ENCODE measurements at places on chromosomes 6 and 20.

DNA sequence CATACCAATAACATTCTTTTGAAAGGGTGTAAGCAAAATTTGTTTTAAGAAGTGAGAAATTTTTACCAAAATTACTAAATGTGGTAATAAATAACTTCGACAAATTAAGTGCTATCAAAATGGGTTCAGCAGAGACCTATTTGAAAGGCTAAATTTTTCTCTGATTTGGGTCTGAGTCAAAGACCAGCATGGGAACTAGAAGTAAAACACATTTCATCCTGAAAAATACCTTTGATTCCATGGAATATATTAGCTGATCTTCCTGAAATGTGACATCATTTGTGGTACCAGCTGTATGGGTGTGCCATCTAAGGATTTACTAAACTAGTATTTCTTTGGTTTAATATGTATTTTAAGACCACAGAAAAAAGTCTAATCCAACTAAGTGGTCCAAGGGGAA is 63.6 kb downstream of the BLOC1S5 start:
- no peak for DNase-seq

- DNase-seq, result no peak
These were observed 24.7 kb downstream of the GLO1 start for GRCh38 chr6:38678178-38678760.

DNA sequence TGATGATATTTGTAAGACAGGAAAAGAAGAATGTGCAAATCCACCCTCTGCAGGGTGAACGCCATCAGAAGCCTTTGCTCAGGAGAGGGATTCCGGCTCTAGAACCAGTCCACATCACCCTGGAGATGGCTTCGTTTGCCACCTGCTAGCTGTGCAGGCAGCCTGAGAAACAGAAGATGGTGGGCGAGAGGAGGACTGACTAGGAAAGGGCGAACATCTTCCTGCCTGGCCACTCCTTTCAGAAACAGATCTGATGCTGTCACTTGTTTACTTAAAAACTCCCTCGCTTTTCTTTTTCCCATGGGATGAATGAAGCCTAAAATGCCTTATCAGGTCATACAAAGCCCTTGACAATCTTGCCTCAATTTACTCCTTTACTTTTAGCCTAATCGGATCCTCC is 1.2 kb downstream of the PTPRA start:
- no peak for DNase-seq

GRCh38 chr6:151850479-151851003 is 43.1 kb downstream of the ESR1 start:
- DNase-seq, result no peak

- DNase-seq, result no peak
These were observed 24.6 kb downstream of the HBS1L start for GRCh38 chr6:135030056-135030473.

DNA sequence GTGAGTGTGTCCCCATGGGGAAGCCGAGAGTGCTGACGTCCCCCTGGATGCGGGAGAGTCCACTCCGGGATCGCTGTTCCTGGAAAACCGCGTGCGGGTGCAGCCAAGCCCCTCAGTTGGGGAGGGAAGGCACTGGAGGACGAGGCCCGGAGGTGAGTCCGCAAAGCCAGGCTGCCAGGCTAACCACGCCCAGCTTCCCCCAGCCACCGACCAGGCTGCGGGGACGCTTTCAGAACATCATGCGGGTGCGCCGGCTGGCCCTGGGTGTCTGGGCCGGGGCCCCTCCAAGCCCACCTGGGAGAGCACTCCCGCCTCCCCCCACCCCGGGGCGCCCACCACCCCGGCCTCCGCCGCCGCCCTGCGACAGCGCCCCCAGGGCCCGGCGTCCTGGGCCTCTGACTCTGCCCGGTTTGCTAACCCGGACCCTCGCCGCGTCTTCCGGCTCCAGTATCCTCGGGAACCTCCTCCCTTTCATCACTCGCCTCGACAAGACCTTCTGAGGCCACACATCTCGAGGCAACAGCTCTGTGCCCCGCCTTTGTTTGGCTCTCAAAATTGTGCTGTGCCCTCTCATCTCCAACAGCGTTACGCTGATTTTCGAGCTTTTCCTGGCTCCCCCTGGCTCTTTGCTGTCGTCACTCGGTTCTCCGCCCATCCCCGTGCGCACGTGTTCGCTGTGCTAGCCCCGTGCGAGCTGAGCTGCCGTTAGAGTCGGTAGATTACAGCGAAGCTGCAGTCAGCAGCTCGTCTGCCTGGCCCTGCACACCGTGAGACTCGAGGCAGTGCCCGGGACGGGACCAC is 47.1 kb upstream of the ENTPD6 start:
- DNase-seq, result peak; percentile 19

- no peak for DNase-seq
These were observed 8.8 kb downstream of the SYNJ2 start for GRCh38 chr6:157990321-157991066.

DNA sequence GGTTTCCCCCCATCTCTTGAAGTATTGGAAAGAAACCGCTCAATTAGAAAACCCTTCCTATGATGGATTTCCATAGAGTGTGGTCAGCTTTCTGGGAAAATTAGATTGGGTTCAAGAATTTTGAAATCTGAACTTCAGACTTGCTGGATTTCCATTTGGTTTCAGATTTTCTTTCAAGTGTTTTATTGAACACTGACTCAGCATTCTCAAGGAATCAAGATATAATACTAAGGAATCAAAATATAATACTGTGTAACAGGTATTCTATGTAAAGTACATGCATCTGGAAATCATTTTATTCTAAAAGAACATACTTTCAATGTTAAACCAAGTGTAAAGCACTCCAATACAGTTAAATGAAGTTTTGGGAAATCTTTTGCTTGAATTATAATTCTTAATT is 94.7 kb upstream of the CCN2 start:
- DNase-seq, result no peak

DNA sequence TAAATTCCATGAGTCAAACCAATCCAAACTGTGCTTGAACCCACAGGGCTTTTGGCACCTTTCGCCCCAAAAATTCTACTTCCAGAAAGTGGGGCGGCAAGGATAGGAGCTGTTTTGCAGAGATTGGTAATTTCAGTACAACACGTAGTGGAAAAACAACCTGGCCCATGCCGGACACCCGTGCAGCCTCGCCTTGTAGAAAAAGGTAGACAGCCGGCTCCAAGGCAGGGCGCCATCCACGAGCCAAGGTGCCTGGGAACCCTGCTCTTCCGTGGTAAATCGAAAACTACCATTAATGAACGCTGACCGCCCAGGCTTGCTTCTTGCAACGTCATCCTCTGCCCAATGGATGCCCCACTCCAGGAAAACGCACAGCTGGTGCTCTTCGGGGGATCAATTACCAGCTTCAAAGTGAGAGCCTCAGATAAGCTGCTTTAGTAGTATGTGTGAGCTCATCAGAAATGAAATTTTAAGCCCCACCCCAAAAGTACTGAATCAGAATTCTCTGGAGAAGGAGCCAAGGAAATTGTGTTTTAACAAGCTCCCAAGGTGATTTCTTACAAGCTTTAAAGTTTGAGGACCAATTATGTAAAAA is 1.8 kb downstream of the OOEP start:
- DNase-seq, result no peak

DNA sequence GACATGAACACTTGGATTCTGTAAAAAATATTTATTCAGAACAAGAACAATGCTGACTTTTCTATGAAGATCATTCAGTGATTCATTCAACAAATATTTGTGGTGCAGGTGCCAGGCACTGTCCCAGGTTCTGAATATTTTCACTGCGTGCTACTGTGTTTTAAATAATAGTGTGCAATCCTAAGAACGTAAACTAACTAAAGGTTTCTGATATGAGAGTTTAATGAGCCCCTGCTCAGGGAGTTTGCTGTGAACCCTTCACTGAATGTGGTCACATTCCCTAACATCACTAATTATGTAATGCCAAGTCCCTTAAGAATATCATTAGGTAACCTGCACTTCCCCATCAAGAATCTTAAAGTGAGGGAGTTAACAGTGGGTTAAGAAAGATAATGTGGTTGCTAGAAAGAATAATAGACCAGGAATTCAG is 1.7 kb upstream of the TMEM170B start:
- no peak for DNase-seq

DNA sequence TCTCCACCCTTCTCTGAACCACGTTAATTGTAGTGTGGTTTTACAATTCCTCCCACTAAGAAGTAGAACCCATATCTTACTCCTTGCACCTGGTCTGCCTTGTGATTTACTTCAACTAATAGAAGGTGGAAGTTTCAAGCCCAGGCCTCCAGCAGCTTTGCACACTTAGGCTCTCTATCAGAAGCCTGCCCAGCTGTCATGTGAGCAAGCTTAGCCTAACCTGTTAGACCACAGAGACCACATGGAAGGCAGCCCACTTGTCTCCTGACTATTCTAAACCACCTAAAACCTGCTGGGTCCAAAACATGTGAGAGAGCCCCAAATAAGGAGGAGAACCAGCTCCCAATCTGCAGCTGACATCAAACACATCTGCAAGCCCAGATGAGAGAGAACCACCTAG is 127.6 kb upstream of the BTBD3 start:
- no peak for DNase-seq

DNA sequence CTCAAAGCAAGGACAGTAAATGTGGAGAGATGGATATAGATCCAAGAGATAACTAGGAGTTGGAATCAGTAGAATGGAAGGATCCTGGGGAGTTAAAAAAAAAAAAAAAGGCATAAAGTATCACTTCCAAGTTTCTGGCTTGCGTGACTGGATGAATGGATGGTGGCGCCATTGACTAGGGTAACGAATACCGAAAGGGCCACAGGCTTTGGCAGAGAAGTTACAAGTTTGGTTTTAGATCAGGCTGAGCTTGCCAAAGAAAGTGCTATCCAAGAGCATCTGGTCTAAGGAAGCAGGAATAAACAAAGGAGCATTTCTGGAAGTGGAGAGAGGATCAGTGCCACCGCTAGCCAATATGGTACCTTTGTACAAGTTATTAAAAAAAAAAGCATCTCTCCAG is 17.5 kb downstream of the L3MBTL1 start:
- peak; percentile 30 for DNase-seq

DNA sequence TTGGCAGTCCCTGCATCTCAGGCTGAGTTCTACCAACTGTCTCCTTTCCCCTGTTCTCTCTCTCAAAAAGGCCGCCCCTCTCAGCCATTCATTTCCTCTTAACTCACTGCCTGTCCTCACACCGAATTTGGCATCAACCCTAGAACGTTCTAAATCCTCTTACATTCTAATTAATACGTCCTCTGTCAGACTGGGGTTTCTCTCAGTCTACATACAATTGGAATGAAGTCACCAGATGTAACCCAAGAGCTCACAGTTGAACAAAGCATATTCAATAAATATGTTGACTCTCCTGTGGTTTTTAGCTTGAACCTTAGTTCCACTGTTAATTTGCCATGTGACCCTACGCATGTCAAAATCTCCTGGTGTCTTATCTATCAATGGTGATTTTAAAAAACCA is 269.6 kb downstream of the CLIC5 start:
- peak; percentile 14 for DNase-seq

- no peak for DNase-seq
These were observed 20.7 kb upstream of the HEY2 start for GRCh38 chr6:125728739-125729138.

GRCh38 chr6:119333707-119334295 is 15.8 kb downstream of the MAN1A1 start:
- no peak for DNase-seq

GRCh38 chr6:35477551-35478179 is 9.5 kb downstream of the RPL10A start:
- DNase-seq, result no peak

DNA sequence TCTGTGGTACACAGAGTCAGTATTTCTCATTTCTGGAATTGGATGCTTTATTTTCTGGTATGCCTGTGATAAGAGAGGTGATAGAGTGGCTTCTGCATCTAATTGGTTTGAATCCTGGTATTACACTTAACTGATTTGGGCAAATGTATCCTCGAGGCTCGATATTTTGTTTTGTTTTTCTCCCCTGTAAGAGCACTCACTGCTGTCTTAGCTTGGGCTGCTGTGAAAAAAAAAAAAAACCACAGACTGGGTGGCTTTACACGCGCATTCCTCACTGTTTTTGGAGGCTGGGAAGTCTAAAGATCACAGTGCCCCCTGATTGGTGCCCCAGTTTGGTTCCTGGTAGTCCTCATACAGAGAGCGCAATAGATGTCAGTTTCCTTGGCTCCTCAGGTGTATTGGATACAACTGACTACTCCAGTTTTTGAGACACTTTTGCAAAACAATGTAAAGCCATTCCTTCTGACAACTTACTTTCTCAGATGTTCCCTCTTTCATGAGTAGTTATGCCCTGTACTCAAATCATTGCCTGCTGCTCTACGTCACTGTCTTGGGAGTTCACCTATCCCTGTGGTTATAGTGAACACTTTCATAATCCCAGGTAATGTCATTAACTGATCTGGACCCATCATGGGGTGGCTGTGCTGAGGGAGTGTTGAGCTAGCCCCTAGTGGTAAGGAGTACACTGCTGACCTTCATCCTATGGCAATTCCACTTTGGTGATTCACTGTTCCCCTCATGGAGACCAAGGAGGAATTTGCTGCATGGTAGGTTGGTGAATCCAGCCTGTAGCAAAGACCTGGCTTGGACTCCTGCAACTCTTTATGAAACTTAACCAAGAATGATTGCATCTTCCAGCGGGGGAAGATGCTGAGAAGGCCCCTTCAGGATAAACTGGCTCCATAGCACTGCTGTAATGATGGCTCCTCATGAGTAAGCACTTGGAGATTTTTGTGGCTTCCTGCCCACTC is 3.5 kb upstream of the ACAT2 start:
- DNase-seq, result peak; percentile 15

DNA sequence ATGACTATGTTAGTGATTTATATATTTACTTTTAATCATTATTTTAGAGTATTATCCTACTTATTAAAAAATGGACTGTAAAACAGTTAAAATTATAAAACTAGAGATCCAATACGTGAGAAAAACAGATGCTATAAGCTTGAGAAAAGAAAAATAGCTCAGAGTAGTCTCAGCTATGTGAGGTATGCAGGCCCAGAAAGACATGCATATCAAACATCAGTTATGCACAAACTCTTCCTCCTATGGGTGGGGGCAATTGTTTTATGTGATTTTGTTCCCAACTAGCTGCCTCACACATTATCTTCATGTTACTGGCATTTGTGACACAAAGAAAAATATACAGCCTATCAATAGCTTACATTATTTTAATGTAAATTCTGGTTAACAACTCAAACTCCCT is 28.8 kb downstream of the RARS2 start:
- no peak for DNase-seq

- no peak for DNase-seq
These were observed 53.4 kb downstream of the NUS1 start for GRCh38 chr6:117728626-117729025.

- DNase-seq, result no peak
These were observed 74.8 kb upstream of the INSM1 start for GRCh38 chr20:20293141-20293540.

GRCh38 chr20:50332491-50332980 is 141.9 kb downstream of the CEBPB start:
- DNase-seq, result no peak

GRCh38 chr6:12354499-12354898 is 64.3 kb downstream of the EDN1 start:
- peak; percentile 91 for DNase-seq
